ENCODE measurements at places on chromosomes 4 and X. TPM values are rescaled to one million over a fixed set of nuclear protein-coding genes. Genes with fewer than 3 reads are reported as not detected.

ANXA3 gene
- 5.6 TPM for polyA plus RNA-seq

PTCHD1 gene
- 0.32 TPM for polyA plus RNA-seq

FAM47A gene
- 0.13 TPM for polyA plus RNA-seq

DNA sequence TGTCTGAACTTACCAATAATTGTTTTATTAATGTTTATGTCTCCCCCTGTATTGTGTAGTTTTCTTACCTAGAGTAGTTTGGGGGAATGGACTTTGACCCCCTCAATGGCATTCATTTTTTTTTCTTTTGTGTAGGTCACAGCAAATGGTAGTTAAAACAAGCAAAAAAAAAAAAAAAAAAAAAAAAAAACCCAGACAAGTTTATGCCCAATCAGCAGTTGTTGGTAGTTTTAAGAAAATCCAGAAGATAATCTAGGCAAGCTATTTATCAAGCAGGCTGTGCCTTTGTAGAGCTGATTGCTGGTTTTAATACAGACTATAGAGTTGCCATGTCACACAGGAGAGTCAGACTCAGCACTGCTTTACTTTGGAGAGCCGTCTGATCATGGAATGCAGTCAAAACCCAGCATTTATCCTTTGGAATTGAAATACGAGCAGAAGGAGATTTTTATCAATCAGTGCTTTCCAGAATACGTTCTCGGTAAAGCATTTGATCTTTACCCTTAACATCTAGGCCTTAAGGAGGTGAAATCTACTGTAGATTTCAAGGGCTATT, 16.6 kb downstream of the DCUN1D4 start:
- no peak for DNase-seq

DNA sequence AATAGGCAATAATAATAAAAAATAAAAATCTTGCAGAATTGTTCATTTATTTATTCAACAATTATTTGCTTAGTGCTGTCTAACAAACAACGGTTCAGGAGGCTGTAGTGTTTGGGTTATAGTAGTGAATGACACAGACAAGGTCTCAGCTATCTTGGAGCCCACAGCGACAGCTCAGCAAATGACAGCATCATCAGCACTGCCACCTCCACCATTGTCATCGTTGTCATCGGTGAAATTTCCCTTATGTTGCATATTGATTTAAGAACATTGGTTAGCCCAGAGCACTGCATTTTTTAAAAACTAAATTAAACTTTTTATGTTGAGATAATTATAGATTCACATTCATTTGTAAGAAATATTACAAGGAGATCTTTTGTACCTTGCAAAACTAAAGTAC, 79.9 kb downstream of the TRAPPC11 start:
- DNase-seq: no peak

DNA sequence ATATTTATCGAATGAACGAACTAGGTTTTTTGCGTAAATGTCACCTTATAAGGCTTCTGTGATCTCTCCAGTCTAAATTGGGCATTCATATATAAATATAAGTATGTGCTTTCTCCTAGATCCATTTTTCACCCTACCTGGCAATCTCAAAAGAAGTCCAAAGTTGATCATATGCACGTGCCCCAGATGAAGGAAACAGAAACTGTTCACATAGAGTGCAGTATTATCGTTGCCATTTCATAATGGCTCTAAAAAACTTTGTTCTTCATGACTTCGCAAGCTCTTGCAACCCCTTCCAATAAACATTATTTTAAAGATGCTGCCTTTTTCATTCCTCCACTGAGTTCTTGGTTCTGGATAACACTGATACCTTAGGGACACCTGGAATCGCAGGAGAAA, 708 bp downstream of the INTS12 start:
- DNase-seq: peak; percentile 7

DNA sequence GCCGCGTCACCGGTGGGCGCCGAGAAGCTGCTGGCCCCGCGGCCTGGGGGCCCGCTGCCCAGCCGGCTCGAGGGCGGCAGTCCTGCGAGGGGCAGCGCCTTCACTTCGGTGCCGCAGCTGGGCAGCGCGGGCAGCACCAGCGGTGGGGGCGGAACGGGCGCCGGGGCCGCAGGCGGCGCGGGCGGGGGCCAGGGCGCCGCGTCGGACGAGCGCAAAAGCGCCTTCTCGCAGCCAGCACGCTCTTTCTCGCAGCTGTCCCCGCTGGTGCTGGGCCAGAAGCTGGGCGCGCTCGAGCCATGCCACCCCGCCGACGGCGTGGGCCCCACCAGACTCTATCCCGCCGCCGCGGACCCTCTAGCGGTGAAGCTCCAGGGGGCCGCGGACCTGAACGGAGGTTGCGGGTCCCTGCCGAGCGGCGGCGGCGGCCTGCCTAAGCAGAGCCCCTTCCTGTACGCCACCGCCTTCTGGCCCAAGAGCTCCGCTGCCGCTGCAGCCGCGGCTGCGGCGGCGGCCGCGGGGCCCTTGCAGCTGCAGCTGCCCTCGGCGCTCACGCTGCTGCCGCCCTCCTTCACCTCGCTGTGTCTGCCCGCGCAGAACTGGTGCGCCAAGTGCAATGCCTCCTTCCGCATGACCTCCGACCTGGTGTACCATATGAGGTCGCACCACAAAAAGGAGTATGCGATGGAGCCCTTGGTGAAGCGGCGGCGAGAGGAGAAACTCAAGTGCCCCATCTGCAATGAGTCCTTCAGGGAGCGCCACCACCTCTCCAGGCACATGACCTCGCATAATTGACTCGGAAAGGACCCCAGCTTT, 5.6 kb downstream of the PRDM8 start:
- peak; percentile 67 for DNase-seq

DNA sequence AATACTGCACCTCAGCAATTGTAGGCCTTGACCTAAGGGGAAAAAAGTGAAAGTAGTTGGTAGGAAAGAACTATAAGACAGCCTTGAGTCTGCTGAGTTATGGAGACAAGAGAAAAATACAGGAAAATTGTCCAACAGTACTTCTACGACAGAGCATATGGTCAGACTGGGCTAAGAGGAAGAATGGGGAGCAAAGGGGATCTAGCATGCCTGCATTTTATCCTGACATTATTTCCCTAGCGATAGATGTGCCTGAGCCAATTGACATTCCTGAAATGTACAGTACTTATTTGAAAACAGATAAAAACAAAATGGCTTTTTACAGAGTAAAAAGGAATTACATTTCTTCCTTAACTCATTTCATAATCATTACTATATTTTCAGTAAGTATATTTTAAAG, 22.2 kb downstream of the GUCY1A1 start:
- no peak for DNase-seq

DNA sequence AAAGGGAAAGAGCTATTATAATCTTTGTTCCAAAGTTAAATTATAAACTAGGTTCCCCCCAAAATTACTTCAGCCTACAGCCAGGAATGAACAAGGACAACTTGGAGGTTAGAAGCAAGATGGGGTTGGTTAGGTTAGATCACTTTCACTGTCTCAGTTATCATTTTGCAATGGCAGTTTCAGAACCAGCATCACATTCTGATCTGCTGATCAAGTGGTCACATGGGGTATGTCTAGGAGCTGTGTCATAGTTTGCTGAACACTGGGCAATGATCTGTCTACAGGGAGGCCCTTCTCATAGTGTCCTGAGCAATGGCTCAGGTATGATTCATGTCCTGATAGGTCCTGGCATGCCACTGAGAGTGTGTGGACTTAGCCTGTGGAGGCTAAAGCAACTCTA, 41.6 kb upstream of the XIAP start:
- no peak for DNase-seq

DNA sequence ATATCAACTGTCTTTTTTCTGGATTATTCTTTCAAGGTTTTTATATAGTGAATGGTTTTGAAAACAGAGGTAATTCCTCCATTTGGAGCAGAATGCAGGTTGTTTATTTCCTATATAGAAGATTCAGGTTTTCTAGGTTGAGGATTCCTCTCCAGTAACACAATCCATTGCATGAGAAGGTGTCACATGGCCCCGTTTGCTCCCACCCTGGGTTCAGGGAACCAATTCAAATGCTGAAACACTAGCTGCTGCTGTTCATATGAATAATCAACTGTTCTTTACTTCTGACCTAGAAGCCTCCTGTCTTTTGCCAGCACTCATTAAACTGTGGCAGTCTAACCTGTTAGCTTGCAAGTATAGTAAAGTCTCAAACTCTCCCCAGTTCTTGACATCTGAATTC, 1316.9 kb upstream of the TENM3 start:
- no peak for DNase-seq

DNA sequence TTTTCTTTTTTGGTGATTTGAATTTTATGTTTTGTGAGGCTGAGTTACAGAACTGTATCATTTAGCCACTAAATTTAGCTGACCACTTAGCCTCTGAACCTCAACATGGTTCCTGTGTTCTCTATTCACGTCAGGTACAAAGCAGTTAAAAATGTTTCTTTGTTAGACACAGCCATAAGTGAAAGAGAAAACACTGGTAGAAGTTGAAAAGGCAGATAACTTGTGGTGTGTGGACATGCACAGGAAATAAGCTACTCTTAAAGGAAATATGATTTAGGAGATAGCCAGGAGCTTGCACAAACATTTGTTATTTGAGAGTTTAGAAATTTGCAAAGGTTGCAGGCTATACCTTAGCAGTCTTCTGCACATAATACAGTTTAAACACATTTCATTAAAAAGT, 171.0 kb upstream of the RPS6KA3 start:
- no peak for DNase-seq
